ENCODE measurements at places on chromosomes 11 and 22.

GRCh38 chr11:76218449-76219178 lies 12.3 kb upstream of the WNT11 start:
- no peak for DNase-seq

DNA sequence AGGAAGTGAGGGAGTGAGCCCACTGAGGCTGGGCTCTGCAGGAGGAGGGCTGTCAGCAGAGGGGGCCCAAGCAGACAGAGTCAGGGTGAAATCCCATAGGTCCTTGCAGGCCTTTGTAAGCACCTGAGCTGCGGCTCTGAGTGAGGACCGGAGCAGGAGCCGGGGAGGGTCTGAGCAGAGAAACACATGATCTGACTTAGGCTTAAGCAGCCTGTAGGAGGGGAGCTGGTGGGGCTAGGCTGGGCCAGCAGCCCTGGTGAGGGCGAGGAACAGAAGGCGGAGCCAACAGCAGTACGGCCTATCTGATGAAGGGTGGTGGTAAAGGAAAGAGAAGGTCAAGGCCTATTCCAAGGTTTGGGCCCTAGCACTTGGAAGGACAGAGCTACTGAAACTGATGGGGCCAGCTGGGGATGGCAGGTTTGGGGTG lies 26.9 kb upstream of the CBX7 start:
- no peak for DNase-seq

- no peak for DNase-seq
Measured at GRCh38 chr22:37225481-37225880, 13.2 kb upstream of the SSTR3 start.

DNA sequence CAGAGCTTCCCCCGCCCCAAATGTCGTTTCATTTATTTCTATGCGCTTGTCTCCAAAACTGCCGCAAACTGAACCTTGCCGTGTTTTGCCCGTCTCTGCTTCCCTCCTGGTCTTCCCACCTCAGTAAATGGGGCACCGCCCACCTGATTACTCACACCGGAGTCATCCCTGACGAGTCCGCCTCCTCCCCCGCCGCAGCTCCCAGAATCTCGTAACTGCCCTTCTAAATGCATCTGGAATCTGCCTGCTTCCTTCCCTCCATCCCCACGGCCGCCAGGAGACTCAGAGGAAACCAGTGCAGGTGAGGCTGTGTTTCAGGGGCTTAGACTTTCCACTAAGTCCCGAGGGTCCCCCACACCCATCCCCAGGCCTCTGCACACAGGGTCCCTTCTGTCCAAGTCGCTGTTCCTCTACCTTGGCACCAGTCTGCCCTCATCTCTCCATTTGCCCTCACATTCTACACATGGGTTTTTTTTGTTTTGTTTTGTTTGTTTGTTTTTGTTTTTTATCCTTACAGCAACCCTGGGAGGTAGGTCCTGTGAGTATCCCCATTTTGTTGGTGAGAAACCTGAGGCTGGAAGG lies 62.6 kb upstream of the PHF21B start:
- no peak for DNase-seq

DNA sequence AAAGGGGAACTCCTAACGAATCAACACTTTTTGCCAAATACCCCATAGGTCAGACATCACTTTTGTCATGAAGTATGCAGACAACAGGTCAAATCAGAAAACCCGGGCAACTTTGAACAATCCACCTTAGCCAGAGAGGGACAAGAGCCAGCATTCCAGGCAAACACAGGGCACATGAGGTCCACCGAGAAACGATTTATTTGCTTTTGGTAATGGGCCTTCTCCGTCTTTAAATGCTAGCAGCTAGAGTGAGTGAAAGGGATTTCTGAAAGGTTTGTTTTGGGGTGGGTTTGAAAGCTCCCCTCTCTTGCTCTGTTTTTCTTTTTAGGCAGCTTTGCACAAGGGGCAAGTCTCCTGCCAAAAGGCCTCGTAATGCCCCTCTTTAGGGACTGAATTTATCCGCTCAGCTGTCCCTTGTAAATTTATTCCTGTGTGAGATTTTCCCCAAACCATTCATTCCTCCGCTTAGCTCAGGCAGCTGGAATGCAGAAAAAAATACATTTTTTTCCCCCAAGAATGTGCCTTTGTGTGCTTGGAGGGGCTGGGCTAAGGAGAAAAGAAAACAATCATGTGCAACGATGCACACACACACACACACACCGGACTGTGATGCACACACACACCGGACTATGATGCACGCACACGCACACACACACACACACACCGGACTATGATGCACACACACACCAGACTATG lies 196.9 kb downstream of the SNX19 start:
- no peak for DNase-seq

- no peak for DNase-seq
Measured at GRCh38 chr22:22838148-22838786, 49.3 kb upstream of the IGLL5 start.

GRCh38 chr22:20873214-20873613 lies 14.4 kb downstream of the SNAP29 start:
- no peak for DNase-seq

DNA sequence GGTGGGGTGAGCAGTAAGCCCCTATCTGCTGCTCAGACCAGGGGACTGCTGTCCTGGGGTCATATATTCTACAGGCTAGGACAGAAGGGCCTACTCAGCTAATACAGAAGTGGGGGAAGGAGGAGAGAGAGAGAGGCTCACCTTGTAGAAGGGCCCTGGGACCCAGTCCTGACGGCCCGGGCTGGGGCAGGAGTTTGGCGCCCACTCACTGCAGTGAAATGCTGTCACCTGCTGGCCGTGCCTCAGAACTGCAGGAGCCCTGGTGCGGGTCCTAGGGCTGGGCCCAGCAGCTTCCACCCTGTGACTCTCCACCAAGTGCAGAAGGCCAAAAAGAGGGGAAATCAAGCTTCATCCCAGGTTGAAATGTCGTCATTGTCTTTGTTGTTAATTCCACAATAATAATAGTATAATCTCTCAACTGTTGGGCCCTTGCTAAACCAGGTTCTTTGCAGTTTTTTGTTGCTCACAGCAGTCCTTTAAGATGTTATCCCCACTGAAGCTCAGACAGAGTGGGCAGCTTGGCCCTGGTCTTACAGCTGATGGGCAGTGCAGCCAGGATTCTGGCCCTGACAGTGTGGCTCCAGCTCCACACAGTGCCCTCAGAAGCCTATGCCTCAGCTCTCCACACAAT lies 29.6 kb downstream of the TRIM29 start:
- DNase-seq: peak; percentile 88

DNA sequence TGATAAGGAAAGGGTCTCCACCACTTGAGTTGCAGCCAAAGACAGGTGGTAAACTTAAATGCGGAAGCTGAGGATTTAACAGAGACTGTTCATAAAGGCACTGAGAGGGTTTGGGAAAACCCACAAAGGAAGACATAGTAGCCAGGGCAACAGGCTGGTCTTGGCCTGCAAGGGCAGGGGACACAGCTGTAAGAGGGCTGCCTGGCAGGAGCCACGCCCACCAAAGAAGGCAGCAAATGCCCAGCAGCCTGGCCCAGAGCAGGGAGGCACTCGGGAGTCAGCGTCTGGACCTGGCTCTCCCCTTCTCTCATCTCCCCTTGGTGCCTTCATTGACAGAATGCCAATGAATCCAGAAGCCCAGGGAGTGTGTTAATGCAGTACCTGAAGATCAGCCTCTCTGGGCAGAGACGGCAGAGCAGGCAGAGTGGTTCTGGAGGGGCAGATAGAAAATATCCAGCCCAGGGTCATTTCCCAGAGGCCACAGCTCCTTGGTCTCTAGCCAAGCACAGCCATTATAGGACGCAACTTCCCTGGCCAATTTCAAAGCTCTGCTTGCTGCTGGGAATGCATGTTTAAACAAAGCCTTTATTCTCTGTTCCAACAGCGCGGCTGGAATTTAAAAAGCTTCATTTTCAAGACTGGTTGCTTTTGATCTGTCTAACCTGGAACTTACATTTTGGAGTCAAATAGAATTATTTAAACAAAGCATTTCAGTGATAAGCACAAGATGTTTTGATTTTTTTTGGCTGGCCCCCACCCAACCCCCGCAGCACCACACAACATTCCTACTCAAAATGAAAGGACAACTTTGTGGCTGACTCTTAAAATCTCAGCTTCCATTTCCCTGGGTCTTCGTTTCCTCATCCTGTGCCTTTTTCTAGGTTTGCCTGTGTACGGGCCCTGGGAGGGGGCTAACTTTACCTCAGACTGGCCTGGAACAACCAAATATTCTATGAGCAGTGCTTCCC lies 125.6 kb upstream of the LMO1 start:
- DNase-seq: no peak

GRCh38 chr22:23555118-23555517 lies 25.0 kb downstream of the IGLL1 start:
- no peak for DNase-seq

- DNase-seq: no peak
Measured at GRCh38 chr22:44878483-44879300, 126.3 kb downstream of the ARHGAP8 start.

- no peak for DNase-seq
Measured at GRCh38 chr22:39214383-39215069, 30.3 kb downstream of the PDGFB start.

GRCh38 chr11:110071197-110071596 lies 22.0 kb upstream of the ZC3H12C start:
- no peak for DNase-seq

GRCh38 chr11:65403607-65404121 lies 17.2 kb downstream of the FRMD8 start:
- DNase-seq: no peak

GRCh38 chr11:119205080-119205479 lies 1.1 kb upstream of the CBL start:
- DNase-seq: no peak

GRCh38 chr11:86067009-86067850 lies 1.7 kb downstream of the PICALM start:
- DNase-seq: no peak

DNA sequence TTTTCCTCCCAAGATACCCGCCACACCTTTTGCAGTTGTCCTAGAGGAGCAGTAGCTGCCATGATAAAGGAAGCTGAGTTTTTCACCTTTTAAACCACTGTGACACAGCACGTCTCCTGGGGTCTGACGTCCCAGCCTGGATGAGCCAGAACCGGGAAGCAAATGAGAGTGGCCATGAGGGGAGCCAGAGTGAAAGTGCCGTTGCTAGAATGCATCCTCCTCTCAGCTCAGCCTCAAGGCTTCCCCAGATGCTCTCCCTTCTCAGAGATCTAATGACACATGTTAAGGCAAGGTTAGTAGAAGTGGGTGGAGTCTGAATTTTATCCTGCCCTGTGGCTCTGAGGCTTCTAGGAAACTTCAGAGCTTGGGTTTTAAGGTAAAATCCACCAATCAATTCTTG lies 23.4 kb upstream of the HTR3A start:
- DNase-seq: no peak

- no peak for DNase-seq
Measured at GRCh38 chr22:19709063-19709769, 5.1 kb upstream of the SEPTIN5 start.

DNA sequence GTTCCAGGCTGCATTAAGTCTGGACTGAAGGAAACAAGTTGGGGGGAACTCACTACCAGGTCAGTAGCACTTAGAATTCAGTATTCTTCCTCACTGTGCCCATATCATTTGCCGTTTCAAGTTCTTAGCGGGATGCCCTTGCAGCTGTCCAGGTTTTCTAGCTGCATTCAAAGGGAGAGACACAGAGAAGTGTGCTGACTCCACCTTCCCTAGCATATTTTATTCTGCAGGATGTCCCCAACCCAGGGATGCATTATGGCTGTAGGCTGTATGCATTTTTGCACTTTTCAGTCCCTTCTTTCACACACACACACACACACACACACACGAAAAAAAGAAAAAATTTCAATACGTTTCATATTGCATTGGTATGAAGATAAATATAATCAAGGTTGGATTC lies 35.8 kb upstream of the MAPK1 start:
- no peak for DNase-seq

- DNase-seq: no peak
Measured at GRCh38 chr22:48744967-48745841, 1082.5 kb downstream of the BRD1 start.

- DNase-seq: no peak
Measured at GRCh38 chr11:33909150-33909549, 17.3 kb upstream of the LMO2 start.

GRCh38 chr22:29949872-29950271 lies 66.9 kb downstream of the MTMR3 start:
- no peak for DNase-seq

DNA sequence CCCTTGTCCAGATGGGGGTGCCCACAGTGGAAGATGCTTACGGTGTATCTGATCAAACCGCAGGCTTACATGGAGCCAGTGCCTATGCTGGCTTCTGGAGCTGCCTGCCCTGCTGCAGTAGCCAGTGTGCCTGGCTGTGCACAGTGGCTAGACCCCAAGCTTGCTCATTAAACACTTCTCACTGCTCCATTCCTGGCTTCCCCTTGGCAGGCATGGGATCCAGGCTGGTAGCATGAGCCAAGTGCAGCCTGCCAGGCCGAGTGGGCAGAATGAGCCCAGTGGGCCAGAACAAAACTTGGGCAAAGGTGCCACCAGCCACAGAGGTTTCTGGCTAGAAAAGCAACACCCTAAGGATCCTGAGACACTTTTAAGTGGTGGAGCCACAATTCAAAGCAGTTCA lies 55.4 kb upstream of the B3GNT6 start:
- no peak for DNase-seq

GRCh38 chr11:44029507-44029845 lies 18.3 kb upstream of the ACCSL start:
- DNase-seq: no peak

GRCh38 chr22:42179616-42180015 lies 49.0 kb upstream of the CYP2D6 start:
- DNase-seq: no peak

DNA sequence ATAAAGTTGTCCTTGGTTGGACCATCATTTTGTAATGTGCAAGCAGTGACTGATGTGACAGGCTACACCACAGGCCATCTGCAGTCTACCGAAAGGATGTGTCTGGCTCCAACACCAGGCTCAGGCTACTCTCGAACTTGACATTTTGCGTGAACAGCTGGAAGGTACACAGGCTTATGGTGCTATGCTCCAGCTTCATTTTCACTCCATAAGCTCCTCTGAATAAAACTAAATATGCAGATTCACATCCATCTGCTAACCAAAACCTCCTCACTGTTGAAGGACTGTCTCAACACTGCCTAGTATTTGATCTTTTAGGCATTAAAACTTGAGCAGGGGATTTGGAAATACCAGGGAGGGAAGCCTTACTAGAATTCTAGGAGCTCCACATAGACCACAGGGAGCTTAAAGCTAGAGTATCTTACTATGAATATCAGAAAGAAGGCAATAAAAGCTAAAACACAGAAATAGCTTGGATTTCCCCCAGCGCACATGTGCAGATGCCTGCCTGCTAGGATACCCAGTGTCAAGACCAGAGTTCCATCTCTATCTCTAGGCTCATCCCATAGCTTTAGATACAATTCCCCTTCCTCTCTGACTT lies 383.9 kb upstream of the FAT3 start:
- no peak for DNase-seq

DNA sequence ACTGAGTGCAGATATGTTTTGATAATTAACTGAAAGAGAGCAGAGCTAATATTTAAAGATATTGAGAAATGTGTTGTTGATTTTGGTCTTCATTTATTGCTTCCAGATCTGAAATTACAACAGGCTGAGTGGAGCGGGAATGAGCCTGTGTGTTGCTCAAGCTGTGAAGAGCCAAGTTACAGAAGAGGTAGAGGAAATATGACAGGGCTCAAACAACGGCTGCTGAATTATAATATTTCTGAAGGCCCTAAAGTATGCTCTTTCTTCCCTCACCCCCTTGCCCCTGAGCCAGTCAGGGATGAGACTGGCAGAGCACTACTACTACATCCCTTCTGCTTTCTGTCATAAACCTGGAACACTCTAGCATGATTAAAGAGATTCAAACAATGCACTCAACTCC lies 115.6 kb downstream of the FANCF start:
- DNase-seq: no peak

GRCh38 chr22:33057363-33057995 lies 702 bp downstream of the SYN3 start:
- DNase-seq: no peak

GRCh38 chr11:115493905-115494304 lies 10.3 kb downstream of the CADM1 start:
- no peak for DNase-seq

All from GM12892 (cell line).